Stimulated activated CD4-positive, alpha-beta T cell treated with anti-CD3 and anti-CD28 coated beads, Interleukin-2, amount 100 ng/mL, for 48 hours (primary cell): ENCODE measurements at places on chromosomes 3 and 15.

DNA sequence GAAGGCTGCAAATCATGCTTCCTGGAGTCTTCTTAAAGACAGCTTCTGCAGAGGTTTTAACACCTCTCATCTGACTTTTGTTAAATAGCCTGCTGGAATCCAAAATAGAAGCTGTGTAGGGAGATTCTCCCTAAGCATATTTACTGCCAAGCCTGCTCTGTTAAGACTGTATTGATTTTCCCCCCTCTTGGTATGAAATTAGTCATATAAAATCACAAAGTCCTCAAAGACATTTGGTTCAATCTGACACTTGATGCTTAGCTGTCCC is 94.6 kb downstream of the ITPR1 start:
- no peak for DNase-seq

DNA sequence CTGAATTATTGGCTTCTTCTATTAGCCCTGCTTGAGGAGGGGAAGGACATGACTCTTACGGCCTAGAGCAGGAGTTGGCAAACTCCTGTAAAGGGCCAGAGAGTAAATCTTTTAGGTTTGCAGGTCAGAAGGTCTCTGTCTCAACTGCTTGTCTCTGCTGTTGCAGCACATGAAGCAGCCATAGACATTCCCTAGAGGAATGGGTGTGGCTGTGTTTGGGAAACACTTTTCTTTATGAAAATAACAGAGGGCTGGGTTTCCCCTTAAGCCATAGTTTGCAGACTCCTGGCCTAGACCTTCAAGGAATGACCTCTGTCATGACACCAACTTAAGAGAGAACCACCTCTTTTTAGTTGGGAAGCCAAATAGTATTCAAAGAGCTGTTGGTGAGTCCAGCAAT is 10.3 kb downstream of the TRAK1 start:
- DNase-seq, result no peak

GRCh38 chr3:149586871-149587270 is 71.0 kb downstream of the WWTR1 start:
- DNase-seq, result no peak

DNA sequence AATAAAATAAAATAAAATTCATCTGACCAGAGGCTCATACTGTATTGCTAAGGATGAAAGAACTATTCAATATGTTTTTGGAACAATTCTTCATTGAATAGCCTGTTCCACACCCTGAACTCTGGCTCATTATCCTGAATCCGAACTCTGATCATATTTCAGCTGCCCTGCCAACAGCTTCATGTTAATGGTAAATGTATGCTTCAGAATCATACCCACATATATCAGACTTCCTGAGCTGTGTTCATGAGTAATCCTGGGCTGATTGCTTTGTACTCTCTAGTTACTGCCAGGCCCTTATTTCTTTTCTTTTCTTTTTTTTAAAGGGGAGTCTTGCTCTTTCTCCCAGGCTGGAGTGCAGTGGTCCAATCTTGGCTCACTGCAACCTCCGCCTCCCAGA is 11.8 kb downstream of the INO80 start:
- no peak for DNase-seq

- DNase-seq, result no peak
Measured at GRCh38 chr3:43748179-43748578, 57.4 kb downstream of the ABHD5 start.

DNA sequence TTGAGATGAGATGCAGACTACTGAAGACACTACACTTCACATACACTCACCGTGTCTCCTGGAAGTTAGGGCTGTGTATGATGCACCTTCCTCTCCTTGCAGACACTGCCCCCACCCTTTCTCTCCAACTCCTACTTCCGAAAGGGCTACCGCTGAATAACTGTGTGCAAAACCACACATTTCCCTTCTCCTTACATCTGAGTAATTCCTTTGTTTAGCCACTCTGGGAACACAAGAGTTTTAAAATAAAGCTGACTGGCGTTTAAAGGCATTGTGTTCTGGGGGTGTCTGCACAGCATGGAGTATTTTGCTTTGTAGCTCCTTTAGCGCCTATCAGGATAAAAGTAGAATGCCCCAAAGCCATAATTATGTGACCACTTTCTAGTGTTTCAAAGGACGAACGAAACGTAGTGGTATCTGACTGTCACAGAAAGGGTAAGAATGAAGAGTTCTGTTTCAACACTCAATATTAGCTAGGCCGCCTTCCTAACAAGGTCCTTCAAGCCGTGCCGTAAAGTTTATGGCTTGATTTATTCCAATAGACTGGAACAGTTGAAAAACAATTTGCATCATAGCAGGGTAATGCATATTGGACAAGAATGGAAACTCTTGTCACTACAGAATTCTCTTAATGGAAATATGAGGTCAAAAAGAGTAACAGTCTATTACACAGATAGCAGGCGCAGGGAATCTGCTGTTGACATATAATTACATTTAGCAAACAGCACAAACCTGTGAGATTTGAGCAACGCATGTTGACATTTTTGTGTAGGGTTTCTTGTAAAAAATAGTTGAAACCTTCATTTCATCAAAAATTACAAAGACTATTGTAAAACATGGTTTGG is 619.9 kb downstream of the FOXP1 start:
- no peak for DNase-seq

DNA sequence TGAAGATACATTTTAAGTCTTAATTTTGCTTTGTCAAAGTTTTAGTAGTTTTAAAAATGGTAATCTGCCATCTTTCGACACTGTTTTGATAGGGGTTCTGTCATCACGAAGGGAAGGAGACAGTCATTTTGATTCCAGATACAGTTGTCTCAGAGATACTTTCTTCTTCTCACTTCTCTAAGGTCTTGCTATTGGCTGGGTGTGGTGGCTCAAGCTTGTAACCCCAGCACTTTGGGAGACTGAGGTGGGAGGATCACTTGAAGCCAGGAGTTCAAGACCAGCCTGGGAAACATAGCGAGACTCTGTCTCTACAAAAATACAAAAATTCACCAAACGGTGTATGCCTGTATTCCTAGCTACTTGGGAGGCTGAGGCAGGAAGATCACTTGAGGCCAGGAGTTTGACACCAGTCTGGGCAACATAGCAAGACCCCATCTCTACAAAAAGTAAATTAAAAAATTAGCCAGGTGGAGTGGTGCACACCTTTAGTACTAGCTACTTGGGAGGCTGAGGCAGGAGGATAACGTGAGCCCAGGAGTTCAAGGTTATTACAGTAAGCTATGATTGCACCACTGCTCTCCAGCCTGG is 3.3 kb downstream of the RAB8B start:
- DNase-seq, result peak; percentile 30

- no peak for DNase-seq
Measured at GRCh38 chr3:181824961-181825360, 113.2 kb downstream of the SOX2 start.

DNA sequence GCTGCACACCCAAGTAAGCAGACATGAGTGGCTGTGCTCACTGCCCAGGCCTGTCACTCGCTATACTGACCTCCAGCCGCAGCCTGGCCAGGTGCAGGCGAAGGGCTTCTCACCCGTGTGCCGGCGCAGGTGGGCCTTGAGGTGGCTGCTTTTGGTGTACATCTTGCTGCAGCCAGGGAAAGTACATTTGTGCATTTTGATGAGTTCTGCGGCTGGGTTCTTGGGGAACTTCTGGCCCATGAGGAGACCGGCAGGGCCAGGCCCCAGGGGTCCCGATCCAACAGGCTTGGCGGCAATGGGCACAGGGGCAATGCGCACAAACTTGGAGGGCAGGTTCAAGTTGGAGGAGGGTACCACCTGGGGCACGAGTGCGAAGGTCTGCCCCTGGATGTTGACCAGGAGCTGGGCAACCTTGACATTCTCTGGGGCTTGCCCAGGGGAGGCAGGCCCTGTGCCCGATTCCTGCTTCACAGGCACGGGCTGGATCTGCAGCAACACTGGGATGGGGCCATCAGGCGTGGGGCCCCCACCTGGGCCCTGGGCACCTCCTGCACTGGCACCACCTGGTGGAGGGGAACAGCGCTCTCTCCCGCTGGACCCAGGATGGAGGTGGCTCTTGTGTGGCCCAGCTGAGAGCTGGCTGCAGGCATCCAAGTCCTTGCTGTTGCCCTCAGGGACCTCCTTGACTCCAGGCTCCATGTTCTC is 5.3 kb downstream of the KLF15 start:
- DNase-seq, result no peak

DNA sequence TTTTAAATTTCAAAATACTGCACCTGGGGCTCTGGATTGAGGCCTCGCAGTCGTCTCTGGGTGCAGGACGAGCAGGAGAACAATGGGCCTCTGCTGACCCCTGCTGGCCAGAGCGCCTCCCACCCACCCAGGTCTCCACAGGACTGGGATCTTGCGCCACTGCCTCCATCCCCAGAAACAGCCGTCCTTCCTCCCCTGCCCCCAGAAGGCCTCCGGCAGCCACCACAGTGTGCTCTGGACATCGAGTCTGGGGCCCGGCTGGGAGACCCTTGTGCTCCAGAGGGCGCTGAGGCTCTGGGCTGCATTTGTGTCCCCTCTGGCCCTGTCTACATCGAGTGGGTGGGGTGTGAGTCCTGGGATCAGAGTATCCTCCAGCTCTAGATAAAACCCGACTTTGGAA is 6.7 kb upstream of the ACSBG1 start:
- DNase-seq, result peak; percentile 86

- no peak for DNase-seq
Measured at GRCh38 chr3:58627570-58627885, 39.0 kb downstream of the FAM3D start.

- DNase-seq, result no peak
Measured at GRCh38 chr15:40558952-40559742, 5.7 kb downstream of the CCDC32 start.

DNA sequence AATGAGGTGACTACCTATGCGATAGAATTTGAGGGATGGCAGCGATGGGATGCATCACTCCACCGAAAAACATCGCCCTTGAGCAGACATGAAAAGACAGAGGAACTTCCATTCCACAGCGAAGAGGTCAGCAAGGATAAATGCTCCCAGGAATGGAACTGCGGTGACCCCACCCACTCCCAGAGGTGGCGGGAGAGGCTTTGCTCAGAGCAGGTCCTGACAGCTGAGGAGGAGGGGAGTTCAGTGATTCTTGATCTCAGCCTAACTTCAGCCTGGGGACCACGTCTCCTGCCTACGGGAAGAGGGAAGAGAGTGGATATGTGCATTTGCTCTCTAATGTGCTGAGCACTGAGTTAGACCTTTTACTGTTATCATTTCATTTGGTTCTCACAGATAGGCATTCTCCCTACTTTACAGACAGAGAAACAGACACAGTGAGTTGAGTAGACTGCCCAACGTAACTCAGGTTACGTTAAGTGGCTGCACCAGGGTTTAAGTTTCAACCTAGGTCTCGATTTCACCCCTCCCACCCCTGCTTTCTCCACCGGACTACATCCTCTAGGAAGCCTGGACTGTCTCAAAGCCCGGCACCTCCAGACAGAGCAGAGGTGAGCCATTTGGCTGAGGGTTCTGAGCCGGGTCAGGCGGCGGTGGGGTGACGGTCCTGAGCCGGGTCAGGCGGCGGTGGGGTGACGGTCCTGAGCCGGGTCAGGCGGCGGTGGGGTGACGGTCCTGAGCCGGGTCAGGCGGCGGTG is 170.0 kb downstream of the RAB11A start:
- no peak for DNase-seq

GRCh38 chr15:83199288-83199687 is 8.3 kb downstream of the HDGFL3 start:
- DNase-seq, result no peak
